ENCODE measurements at places on chromosomes 16 and 17.

- DNase-seq: no peak
Measured at GRCh38 chr17:50569592-50569991, 9.1 kb downstream of the CACNA1G start.

DNA sequence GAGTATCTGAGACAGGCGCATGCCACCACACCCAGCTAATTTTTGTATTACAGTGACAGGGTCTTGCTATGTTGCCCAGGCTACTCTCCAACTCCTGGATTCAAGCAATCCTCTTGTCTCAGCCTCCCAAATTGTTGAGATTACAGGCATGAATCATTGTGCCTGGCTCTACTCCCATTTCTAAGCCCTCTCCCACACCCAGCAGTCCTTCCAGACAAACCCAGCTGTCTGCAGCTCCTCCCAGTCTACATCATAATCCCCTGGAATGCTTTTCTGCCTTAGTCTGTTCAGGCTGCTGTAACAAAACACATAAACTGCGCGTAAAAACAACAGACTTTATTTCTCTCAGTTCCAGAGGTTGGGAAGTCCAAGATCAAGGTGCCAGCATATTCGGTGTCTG is 144.5 kb downstream of the GRIN2A start:
- no peak for DNase-seq

DNA sequence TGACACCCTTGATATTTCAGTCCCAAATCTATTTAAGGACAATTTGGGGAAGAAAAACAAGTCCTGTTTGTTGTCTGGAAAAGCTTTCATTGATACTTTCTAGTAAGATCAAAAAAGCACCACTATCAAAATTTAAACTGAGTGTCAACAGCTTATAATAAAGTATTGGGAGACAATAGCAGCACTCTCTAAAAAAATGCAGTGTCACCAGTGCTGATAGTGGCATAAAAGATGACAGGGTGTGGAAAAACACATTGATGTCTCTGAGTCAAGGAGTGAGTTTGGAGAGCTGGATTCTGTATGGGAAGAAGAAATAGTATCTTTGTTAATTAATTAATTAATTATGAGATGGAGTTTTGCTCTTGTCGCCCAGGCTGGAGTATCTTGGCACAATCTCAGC is 8.3 kb upstream of the TOM1L1 start:
- no peak for DNase-seq

- no peak for DNase-seq
Measured at GRCh38 chr17:70378076-70378475, 208.7 kb downstream of the KCNJ2 start.

DNA sequence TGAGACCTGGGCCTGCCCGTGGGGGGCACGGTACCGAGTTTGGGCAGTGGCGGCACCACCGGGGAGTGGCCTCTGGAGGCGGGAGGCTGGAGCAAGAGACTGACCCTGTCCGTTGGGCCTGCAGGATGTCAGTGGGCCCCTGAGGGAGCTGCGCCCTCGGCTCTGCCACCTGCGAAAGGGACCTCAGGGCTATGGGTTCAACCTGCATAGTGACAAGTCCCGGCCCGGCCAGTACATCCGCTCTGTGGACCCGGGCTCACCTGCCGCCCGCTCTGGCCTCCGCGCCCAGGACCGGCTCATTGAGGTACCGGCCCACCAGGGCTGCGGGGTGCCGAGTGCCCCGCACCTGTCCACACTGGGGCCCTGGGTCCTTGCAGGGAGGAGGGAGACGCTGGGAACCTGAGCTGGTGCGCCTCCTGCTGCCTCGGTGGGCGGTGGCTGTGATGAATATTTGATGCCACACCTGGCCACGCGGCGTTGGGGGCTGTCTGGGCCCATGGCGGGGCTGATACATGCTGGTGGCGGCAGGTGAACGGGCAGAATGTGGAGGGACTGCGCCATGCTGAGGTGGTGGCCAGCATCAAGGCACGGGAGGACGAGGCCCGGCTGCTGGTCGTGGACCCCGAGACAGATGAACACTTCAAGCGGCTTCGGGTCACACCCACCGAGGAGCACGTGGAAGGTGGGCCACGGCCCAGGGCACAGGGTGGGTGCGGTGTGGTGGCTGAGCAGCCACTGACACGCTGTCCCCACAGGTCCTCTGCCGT is 9.7 kb downstream of the NHERF2 start:
- DNase-seq: no peak

GRCh38 chr17:40473573-40474365 is 27.7 kb downstream of the TNS4 start:
- no peak for DNase-seq

DNA sequence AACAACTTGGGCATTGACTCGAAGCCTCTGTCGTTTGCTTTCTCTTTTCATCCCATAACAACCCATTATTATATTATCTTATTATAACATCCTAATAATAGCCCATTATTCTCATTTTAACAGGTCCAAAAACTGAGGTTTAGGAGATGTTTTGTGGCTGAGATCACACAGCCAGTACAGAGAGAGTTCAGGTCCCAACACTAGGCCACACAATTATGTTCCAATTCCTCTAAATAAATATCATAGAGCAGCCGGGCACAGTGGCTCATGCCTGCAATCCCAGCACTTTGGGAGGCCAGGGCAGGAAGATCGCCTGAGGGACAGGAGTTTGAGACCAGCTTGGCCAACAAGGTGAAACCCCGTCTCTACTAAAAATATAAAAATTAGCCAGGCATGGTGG is 40.3 kb upstream of the KIFC3 start:
- no peak for DNase-seq

DNA sequence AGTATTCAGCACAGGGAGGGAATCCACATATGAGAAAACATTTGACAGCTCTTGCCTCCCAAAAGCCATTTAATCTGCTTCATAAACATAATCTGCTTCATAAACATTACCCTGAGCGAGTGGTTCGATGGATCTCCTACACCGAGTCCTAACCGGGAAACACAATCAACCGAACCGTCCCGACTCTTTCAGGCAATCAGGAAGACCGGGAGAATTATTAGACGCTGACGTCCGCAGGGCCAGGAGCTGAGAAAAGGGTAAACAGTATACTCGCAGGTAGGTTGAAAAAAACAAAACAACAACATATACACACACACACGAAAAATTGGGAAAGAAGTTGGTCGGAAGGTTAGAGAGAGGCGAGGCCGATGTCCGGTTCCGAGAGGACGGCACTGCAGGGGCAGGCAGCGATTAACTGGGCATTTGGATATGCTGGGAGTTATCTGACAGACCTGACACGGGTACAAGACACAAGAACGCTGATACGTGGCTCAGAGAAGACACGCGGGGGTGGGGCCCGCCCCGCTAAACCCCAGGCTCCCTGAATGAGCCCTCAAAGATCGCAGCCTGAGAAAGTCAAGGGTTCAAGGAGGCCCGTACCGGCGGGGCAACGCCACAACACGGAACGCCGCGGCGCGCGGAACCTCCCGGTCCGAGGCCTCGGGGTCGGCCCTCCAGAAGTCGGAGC is 585 bp downstream of the AP1G1 start:
- DNase-seq: peak; percentile 27

- DNase-seq: no peak
Measured at GRCh38 chr17:16911141-16911937, 60.6 kb downstream of the TNFRSF13B start.

- no peak for DNase-seq
Measured at GRCh38 chr17:77248216-77249114, 107.7 kb downstream of the SEC14L1 start.

DNA sequence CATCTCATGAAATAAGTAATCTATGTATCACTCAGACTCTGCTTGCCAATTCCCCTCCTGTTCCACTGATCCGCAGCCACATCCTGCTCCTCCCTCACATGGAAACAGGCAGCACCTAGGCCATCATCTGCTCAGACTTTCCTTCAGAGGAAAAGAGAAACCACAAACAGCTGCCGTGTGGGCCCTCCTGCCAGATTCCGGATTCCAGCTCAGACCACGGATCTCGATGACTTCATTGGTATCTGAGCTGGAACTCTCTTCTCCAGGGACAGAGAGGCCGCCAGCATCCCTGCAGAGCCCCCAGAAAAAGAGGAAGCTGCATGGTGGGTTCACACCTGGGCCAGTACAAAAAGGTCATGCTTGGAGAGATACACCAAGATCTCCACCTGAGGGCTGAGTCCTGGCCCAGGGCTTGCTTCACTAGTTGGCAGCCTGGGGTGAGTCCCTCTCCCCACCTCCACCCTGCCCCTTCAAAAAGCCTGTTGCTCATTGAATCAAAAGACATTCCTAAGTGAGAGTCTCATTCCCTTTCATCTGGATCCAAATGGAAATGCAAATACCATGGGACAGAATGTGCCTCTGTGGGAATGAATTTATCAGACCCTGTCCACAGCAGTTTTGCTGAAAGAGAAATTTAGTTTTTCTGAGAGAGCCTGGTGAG is 47.2 kb downstream of the HOXB1 start:
- no peak for DNase-seq

- no peak for DNase-seq
Measured at GRCh38 chr16:14513389-14514107, 116.5 kb downstream of the PARN start.
